Fibroblast of skin of right biceps (primary cell): ENCODE measurements at places on chromosomes 5 and 9.
A peak's percentile ranks its signal among the peaks of the same experiment; 100 is the strongest.

GRCh38 chr9:4982721-4983482 is 2.2 kb upstream of the JAK2 start:
- DNase-seq: no peak

- DNase-seq: no peak
Measured at GRCh38 chr5:108280960-108281569, 100.8 kb downstream of the FBXL17 start.

DNA sequence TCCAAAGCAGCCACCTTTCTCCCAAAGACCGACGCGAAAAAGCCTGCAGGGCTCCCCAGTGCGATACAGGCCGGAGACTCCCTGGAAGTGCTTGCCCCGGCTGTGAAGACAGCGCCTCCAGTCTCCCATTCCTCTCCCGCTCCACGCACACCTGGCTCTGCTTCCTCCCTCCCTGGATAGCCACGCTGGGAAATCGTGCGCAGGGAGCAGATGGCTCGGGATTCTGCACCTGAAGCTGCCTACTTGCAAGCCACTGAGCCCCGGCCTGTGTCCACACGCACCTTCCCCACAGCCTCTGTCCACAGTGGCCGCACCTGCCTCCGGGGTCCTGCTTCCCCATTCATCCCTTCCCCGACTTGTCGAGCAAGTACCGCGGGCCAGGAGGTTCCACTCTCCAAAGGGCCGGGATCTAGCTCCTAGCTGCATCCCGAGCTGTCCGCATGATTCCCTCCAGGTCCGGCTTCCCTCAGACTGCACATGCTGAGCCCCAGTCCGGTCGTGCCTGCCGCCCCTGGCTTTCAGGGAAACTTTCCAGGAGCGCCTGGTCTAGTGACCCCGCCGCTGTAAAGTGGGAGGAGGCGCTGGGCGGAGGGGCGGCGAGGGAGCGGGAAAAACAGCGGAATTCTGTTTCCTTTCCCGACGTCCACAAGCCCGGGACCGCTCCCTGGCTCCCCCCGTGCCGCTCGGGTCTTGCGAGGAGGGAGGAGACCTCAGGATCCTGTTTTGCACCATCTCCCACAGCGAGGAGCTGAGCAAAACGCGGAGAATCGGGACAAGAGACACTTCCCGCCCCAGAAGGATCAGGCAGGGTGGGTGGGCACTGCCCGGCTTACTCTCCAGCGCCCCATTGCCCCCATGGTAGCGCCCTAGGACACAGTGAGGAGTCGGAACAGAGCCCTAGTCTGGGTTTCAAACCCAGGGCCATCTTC is 2.0 kb downstream of the SEMA6A start:
- no peak for DNase-seq

- DNase-seq: no peak
Measured at GRCh38 chr5:158317507-158317906, 458.6 kb upstream of the CLINT1 start.

GRCh38 chr9:125894566-125894965 is 147.4 kb downstream of the PBX3 start:
- DNase-seq: no peak

- DNase-seq: peak; percentile 22
Measured at GRCh38 chr5:31106691-31107090, 86.8 kb upstream of the CDH6 start.

DNA sequence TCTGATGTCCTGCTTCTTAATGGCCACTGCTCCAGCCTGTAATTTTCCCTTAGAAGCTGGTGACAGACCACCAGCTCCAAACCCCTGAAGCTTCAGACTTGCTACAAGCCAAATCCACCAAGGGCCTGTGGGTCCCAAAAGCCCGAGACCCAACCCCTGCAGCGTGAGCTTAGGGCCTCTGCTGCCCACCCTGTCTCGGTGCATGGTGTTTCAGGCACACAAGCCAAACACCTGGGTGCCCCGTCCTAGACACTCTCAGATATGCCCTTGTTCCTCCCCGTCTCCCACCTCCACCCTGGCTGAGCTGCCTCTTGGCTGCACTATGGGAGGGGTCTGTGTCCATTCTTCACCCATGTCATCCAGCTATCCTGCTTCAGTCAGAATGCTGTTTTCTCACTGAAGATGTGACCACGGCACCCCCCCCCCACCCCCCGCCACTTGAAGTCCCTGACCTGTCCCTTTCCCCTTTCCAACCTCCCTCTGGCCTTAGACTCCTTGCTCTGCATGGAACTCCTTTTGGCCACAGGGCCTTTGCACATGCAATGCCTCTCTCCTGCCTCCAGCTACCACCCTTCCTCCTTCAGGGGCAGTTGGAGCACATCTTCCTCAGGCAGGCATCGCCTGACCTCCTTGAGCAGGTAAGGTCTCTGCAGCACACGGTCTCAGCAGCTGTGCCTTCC is 55.8 kb downstream of the ZNF354C start:
- no peak for DNase-seq

DNA sequence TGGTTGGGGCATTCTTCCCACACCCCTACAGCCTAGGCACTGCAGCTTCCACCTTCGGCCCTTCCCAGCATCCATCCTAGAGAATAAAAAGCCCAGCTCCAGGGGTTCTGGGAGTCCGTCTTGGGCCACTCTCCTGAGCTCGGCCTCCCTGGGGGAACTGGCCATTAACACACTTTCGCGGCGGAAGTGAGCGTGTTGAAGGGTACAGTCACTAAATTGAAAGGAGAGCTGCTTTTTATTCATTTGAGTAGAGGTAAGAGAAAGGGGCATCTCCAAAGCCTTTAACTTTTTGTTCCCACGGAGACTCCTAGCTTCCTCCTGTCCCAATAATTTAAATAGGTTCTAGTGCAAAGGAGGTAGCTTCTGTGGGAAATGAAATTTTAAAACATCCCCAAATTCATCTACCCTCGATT is 31.0 kb upstream of the NFIB start:
- no peak for DNase-seq

- DNase-seq: no peak
Measured at GRCh38 chr5:173056783-173057061, 570 bp downstream of the CREBRF start.

DNA sequence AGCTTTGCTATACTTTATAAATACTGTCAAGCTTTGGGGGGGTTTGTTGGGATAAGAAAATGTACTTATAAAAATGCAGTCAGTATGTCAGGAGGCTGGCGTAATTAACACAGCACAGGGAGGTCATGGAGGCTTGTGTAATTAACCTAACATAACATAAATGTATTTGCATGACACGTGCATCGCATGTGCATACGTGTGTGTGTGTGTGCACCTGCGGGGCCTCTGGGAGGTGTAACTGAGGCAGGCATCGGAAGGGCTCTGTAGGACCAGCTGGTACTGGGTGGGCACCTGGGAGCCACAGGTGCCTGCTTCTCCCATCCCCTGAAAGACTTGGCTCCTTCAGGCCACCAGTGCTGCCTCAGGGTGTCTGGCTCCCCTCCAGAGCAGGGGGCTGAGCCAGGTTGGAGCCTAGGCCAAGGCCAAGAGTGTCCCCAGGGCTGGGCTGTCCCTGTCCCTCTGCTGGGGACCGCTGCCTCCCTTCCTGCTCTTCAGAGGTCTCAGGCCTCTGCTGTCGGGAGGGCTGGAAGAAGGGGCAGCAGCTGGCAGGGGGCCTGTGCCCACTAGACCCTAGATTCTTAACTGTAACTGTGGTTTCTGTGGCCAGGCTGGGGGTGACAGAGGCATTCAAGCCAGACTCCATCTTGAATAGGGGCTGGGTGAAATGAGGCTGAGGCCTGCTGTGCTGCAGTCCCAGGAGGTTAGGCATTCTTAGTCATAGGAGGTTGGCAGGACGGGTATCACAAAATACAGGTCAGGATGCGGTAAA is 9.0 kb downstream of the FCN2 start:
- no peak for DNase-seq

GRCh38 chr5:72369711-72370110 is 49.5 kb downstream of the PTCD2 start:
- no peak for DNase-seq

GRCh38 chr5:139523635-139524445 is 37.3 kb upstream of the UBE2D2 start:
- DNase-seq: peak; percentile 36

DNA sequence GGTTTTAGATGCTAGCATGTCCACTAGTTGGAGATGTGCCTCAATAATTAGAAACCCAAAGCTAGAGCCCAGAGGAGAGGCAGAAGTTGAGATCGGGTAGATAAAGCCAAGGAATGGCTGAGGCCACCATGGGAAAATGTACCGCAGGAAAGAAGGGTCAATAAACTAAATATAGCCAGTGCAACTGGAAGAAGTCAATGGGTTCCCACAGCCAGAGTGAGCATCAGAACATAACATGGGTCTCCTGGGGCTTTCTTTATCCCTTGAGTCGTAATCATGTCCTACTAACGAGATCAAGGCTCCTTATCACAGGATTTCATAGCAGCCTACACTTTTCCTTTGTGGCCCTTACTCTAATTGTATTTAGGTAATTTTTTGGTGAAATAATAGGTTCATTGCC is 61.7 kb downstream of the FRMD3 start:
- no peak for DNase-seq

GRCh38 chr5:69046375-69046957 is 47.3 kb upstream of the SLC30A5 start:
- DNase-seq: peak; percentile 23

DNA sequence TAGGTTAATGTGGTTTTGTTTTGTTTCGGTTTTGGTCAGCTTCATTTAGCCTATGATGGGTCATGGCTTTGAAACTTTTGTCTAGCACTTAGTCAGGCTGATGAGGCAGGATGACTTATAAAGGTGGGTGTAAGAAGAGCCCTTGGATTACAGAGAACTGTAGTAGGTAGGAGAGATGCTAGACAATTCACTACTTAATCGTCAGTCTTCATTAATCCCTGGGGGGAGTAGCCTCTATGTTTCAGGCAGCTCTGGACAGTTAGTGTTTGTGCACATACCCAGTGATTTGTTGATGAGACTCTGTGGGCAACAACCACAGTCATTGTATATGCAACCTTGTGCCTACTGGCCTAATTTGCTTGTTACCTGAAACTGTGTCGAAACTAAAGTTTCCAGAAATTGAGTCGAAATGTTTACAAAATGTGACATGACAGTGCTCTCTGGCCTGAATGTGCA is 113.3 kb downstream of the MTREX start:
- DNase-seq: peak; percentile 30

- DNase-seq: no peak
Measured at GRCh38 chr5:133751846-133752245, 139.5 kb upstream of the FSTL4 start.

- DNase-seq: peak; percentile 52
Measured at GRCh38 chr5:14004598-14005394, 60.3 kb upstream of the DNAH5 start.

- peak; percentile 5 for DNase-seq
Measured at GRCh38 chr5:170388818-170389549, at the start of gene KCNMB1. Gene KCNMB1, minus strand, starts transcription at chr5:170389367. Its CDS starts 3,920 bp downstream, at chr5:170385447.

- DNase-seq: no peak
Measured at GRCh38 chr5:16963821-16964220, 27.7 kb upstream of the MYO10 start.

GRCh38 chr9:122991370-122991830 is 42.1 kb upstream of the GPR21 start:
- DNase-seq: peak; percentile 93

- DNase-seq: no peak
Measured at GRCh38 chr5:102753889-102754766, 977 bp upstream of the PAM start.

DNA sequence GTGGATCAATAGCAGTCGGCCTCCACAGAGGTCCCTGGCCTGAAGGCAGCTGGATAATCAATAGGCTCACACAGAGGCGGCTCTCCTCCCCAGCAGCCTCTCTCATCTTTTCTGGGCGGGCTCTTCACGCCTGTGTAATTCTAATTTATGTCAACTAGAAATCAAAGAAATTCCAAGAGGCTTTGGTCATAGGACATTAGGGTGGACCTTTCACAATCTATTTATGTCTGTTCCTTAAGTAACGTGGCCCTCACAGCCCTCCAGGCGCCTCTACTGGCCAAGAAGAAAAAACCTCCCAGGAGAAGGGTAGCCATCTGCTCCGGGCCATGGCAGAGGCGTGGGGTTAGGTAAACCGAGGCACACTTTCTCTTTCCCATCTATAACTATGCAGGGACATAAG is 205.1 kb upstream of the EFNA5 start:
- DNase-seq: peak; percentile 38

GRCh38 chr5:61884252-61884855 is 421.7 kb upstream of the KIF2A start:
- DNase-seq: no peak

DNA sequence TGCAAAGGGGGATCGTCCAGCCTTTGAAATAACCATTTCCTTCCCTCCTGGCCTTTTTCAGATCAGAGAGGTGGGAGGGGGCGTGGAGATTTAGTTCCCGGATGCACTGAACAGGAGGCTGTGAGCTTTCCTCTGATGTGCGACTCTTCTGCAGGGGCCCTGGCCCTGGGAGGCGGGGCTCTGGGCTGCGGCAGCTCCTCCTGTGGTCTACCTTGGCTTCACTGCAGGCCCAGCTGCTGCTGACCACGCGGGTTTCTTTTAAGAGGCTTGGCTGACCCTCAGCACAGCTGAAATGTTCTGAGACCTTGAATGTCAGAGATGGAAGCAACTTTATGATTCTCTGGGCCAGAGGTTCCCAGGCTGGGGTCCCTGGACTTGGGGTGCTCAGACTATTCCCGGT is 27.0 kb upstream of the COL15A1 start:
- DNase-seq: no peak

DNA sequence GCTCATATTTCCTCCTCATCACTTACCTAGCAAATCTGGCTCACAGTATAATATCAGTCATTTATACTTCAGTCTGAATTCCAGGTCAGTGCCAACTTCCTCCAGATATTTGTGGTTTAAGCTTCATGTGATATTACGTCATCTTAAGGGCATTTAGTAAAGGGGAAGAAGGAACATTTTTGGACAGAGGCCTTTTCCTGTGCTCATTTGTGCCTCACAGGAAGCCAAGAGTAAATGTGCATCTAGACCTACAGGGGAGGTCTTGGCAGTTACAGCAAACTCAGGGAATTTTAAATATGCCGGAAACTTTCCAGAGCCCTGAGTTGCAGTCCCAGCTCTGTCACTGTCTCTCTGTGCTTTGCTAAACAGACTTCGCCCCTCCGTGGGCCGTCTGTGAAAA is 12.3 kb upstream of the KCNIP1 start:
- DNase-seq: peak; percentile 97

DNA sequence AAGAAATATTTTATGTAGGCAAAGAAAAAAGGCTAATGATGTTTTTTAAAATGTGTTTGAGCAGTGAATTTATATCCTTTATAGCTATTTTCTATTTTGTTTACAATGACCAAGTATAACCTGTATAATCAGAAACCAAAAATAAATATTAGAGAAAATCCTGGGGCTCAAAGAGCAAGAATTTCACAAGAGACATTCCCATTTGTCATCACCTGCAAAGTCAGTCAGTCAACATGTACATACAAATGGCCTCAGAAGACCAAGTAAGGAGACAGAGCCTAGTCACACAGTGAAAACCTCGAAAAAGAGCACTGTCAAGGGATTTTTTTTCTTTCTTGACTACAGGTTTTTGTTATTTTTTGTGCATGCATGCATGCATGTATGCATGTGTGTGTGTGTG is 231.4 kb downstream of the GLIS3 start:
- DNase-seq: peak; percentile 10
